Caki2 (cell line): ENCODE measurements at places on chromosomes 3 and 15. TPM values are rescaled to one million over a fixed set of nuclear protein-coding genes. Genes with fewer than 3 reads are reported as not detected.
A peak's percentile ranks its signal among the peaks of the same experiment; 100 is the strongest.

DNA sequence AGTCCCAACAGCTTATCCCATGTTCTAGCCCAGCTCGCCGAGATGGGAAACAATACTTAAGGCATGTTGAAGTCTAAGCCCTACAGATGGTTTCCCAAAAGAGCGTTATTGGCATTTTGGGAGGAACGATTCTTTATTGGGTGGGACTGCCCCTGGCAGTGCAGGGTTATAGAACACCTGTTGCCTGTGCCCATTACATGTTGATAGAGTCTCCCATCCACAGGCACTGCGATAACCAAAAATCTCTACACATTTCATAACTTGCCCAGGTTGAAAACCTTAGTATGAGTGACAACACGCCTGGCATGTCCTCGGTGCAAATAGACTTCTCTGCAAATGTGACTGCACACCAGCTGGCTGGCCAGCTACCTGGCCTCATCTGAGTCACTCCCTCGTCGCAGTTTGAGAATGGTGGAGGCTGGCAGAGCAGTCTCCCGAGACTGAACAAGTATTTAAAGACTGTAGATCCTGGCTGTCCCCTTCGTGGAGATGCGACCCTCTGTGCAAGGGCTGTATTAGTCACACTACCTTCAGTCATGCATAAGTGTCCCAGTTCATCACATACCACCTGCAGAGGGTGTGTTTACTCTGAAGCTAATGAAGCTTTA, 18.7 kb downstream of the ZNF80 start:
- DNase-seq, result peak; percentile 52

GRCh38 chr15:78224023-78224411, 10.3 kb downstream of the ACSBG1 start:
- DNase-seq, result no peak

DNA sequence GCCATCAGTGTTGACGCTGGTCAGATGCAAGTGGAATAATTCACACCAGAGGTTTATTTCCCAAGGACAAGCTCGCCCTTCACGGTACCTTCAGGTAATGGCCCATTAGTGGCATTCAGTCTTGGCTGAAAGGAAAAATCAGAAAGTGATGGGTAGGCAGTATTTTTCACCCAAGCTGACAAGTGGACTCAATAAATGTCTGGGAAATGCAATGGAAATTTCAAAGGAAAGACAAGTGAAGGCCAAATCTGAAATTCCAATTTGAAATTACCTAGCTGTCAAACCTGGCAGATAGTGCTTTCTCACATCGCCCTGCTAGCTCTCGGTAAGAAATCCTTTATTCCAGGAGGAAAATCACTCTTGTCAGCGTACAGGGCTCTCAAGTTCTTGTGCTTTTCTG, 413.5 kb downstream of the OCA2 start:
- no peak for DNase-seq

The MKRN3 gene
- total RNA-seq, result not detected in 2 replicates

The GOLGA6L24 gene
- total RNA-seq, result not detected in 2 replicates

The MAP1A gene
- total RNA-seq, result 0.41 and 0.49 TPM in 2 replicates
